Fibroblast of mammary gland (primary cell): ENCODE measurements at places on chromosomes 7 and 10.
A peak's percentile ranks its signal among the peaks of the same experiment; 100 is the strongest.

DNA sequence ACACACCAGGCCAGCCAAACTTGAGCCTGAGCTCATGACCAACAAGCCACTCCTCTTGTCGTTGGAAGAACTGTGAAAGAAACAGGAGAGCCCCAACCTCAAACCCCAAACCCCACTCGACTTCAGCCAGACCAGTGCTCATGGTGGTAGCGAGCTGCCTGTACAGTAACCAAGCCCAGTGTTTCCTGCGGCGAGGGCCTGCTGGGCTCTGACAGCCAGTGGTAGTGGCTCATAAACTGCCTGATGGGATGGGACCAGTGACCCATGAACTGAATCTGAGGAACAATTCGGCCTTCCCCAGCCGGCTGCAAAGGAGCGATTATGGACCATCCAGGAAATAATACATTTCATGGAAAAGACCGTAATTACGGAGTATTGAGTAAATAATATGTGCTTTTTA is 191.9 kb downstream of the RPS24 start:
- DNase-seq: no peak

GRCh38 chr10:1406967-1407945 is 330.1 kb downstream of the ADARB2 start:
- DNase-seq: no peak

- peak; percentile 37 for DNase-seq
Observed at GRCh38 chr10:29757551-29758297, 123.0 kb upstream of the SVIL start.

- no peak for DNase-seq
Observed at GRCh38 chr7:55272328-55272727, 92.8 kb upstream of the LANCL2 start.

DNA sequence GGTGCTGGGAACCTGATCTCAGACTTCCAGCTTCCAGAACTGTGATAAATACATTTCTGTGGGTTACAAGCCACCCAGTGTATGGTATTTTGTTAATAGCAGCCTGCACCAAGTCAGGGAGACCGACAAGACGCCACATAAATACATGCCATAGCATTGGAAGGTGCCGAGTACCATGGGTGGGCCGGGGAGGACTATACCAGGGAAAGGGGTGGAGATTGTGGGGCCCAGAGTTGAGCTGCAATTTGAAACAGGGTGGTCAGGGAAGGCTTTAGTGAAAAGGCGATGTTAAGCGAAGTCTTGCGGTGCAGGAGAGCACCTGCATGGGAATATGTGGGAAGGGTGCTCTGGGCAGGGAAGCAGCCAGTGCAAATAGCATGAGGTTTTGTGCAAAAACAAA is 88.9 kb upstream of the LRRC4 start:
- no peak for DNase-seq

GRCh38 chr10:75034131-75034512 is 77.3 kb upstream of the SAMD8 start:
- DNase-seq: peak; percentile 25

- no peak for DNase-seq
Observed at GRCh38 chr7:42460933-42461332, 223.9 kb upstream of the GLI3 start.

DNA sequence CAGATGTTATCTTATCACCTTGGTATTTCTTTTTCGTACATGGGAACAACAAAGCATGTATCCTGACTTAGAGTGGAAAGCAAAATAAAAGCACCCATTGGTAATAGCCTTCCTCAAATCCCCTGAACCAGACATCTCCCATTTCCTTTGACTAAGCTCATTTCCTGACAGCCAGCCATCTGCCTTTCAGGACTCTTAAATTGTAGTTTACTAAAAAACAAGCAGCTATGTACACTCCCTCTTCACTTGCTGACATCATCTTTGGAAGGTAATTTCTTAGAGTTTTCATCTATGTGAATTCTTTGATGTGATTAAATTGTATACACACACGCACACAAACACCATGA is 40.7 kb downstream of the ARL4A start:
- DNase-seq: no peak

DNA sequence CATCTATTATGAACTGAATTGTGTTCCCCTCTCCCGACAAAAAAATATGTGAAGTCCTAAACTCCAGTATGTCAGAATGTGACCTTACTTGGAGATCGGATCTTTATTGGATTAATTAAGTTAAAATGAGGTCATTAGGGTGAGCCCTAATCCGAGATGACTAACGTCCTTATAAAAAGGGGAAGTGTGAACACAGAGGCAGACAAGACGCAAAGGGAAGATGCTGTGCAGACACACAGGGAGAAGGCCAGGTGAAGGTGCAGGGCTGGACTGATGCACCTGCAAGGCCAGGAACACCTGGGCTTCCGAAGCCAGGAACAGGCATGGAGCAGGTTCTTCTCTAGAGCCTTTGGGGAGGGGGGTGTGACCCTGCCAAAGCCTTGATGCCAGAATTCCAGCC is 187.8 kb downstream of the PARD3 start:
- no peak for DNase-seq

- DNase-seq: no peak
Observed at GRCh38 chr10:101038484-101038883, 7.5 kb downstream of the SFXN3 start.

- peak; percentile 69 for DNase-seq
Observed at GRCh38 chr7:135512135-135512887, 2.4 kb upstream of the CNOT4 start.

GRCh38 chr7:94632338-94633013 is 23.5 kb downstream of the SGCE start:
- DNase-seq: peak; percentile 78

DNA sequence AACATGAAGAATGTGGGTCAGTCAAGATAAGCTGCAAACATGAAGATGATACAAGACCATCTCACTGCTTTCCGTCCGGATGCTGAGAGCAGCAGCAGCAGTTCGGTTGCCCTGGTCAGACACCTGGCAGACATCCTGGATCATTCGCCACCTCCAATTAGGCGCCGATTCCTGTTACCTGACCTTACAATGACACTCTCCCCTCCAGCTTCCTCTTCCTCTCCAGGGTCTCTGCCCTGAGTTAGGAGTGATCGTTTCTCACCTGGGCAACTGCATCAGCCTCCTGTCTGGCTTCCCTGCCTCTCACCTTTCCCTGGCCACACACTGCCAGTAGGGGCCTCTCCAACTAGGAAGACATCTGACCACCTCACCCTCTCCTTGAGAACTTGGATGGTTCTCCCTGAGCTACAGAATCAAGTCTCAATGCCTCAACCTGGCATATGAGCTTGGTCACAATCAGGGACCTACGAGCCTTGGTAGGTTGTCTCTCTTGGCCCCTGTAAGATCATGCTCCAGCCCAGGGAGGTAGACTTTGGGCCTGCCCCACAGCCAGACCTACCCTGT is 31.4 kb upstream of the ENO4 start:
- DNase-seq: no peak

DNA sequence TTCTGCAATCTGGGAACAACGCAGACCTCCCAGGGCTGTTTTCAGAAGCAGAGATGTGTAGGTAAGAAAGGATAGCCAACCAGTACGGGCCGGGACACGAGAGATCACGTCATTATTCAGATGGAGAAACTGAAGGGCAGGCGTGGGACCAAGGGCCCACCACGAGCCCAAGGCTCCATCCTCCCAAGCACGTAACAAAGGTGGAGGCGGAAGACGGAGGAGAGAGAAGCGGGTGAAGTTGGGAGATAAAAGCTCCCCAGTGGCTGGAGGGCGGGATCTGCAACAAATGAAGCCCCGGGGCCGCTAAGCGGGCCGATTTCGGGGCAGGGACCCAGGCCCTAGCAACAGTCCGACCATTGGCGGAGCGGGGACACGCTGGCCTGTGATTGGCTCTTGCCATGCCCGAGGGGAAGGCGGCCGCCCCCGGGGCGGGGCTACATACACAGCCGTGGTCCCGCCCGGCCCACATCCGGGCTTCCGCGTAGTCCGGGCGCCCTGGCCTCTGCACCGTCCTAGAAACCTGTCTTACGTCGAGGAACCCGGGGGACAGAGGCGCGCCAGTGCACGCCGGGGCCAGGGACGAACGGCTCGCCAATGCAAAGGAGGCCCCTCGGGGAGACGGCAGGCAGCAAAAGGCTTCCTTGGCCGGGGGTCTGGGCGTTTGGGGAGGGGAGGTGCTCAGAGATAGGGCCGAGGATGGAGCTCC is 15.5 kb downstream of the HSPB1 start:
- DNase-seq: peak; percentile 93

DNA sequence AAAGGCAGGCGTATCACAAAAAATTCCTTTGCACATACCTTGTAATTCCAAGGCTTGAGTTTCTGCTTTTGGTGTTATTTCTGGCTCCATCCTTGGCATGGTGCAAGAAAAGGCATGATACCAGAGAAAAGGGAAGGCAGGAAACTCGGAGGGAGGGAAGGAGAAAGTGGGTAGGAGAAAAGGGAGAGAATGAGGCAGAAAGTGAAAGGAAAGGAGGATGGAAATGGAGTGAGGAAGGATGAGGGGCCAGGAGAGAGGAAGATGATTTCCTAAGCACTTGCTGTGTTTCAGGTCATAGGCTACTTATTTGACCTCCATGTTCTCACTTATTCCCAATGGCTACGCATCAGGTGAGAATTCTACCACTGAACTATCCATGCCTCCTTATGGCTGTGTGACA is 110.8 kb upstream of the JCAD start:
- no peak for DNase-seq

DNA sequence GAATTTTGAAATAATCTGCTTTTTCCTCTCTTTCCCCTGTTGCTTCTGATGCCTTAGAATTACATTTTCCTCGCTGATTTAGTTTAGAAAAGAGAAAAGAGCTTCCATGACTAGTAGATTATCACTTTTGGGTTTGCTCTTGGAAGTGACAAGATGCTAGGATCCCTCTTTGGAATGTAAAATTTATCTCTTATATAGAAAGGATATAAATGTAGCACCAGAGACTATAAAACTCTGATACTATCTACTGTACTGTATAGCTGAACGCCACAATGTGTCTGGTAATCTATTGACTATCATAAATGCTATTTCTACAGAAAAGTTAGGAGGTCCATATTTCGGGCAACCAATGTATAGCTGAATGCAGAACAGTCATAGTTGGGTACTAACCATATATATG is 1.1 kb upstream of the HDAC9 start:
- DNase-seq: no peak

- DNase-seq: peak; percentile 51
Observed at GRCh38 chr7:41699516-41699915, 3.4 kb downstream of the INHBA start.

DNA sequence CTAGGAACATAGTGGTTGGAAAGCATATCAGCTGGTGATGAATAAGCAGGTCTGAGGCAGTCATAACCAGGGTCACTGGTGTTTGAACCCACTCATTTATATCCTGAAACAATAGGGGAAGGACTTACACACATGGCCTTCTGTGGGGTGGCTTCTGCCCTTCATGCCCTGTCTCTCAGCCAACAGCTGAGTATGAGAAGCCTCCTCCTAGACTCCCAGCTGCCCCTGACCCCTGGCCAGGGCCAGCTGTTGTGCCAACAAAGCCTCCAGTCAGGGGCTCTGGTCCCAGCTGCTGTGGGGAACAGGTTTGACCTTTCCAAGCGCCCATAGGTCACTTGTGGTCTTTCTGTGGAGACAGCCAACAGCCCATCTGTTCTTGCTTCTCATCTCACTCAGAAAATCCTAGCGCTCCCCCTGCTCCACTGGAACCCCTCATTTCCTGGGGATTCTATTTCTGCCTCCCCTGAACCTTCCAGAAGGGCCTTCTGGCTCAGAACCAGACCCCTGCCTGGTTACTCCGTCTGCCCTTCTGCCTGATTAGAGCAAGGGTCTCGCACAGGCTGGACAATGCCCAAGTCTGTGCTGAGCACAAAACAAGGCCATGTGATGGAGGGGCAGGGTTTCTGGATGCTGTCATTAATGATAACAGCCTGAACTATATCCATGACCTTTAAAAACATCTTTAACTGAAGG is 9.7 kb upstream of the PURB start:
- no peak for DNase-seq

DNA sequence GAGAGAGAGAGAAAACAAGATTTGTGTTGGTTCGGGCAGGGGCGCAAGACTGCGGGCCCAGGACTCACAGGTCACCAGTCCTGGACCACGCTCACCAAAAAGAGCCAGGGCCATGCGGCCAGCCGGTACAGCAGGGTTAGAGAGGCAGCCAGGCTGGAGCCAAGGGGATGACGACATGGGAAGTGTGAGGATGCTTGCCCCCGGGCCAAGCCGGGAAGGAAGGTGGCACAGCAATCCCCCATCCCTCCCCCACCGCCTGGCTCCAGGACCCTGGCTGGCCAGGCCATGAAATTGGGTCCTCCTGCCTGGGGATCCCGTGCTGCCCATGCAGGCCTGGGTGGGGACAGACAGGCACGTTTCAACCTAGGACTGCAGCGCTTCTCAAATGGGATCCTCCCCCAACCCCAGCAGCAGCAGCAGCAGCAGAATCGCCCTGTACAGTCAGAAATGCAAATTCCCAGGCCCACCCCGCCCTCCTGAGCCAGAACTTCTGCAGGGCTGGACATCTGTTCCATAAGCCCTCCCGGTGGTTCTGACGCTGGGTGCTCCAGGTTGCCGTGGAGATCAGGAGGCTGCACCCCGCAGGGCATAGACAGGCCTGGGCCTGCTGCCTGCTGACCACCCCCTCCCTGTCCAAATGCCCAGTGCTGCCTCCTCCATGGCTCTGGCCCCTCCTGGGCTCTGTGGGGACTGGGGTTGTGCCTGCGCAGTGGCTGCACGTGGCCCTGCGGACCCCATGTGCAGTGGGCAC is 35.0 kb downstream of the YKT6 start:
- no peak for DNase-seq

DNA sequence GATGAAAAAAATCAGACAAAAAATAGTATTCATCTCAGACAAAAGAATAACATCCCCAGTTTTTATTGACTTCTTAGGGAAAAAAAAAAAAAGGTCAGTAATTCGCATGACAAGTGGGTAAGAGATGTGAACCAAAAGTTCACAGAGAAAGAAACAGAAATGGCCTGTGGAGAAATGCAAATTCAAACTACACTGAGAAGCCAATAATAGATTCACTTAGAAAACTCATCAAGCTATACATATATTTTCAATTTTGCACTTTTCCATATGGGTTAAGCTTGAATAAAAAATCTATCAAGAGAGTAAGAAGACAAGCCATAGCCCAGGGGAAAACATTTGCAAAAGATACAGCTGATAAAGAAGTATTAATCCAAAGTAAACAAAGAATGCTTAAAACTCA is 28.0 kb downstream of the HERC4 start:
- DNase-seq: no peak

GRCh38 chr10:2839081-2839725 is 228.1 kb upstream of the PFKP start:
- DNase-seq: peak; percentile 7

DNA sequence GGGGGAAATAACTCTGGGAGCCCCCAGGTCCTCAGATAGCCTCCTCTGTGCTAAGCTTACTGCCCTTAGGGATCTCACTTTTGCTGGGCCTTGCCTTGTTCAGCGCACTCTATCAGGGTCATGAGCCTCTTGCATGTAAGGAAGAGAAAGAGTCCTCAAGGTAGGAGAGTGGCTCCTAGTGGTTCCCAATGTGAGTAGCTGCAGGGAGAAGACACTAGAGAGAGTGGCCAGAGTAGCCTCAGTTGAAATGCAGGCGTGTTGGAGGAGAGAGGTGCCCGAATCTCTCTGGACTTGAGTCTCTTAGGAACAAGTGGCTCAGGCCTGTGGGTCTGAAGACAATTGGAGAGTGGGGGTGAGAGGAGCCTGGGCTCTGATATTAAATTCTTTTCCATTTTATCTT is 94.3 kb upstream of the SORCS3 start:
- DNase-seq: no peak
